Heart right ventricle (tissue), 16 donors: ENCODE measurements at places on chromosomes 7 and 10.

DNA sequence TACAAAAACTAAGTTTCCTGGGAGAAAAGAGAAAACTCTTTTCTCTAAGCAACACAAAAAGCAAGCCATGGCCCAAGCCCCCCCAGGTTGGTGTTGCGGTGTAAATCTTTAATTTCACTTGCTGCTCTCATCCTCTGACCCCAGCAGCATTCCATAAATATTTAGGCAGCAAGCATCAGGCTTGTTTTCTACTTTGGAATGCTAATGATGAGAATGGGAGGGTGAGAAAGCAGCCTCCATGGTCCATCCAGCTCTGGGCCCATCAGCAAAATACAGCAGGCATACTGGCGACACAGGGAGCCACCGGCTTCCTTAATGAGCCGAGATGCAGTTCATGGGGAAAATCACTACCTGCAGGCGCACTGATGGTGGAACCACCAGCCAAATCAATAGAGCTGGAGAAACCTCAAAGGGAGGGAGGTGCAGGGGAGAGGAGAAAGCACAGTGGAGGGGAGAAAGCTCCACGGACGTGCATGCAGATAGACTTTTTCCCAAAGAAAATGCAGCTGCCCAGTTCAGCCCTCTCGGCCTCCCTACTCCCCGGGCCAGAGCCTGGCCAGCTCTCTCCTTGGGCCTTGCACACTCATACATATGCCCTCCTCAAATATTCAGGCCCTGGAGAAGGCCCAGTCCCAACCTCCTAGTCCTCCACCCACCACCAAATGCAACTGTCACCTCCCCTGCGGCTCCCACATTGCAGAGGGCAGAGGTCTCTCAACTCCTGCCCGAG is 131.9 kb downstream of the GRID1 start:
- H3K4me1 ChIP-seq, result no peaks in the 10 kb centered on the region
- H3K36me3 ChIP-seq, result no peaks in the 10 kb centered on the region
- H3K27me3 ChIP-seq, result no peaks in the 10 kb centered on the region
- no peak for DNase-seq
- H3K27ac ChIP-seq, result no peak overlapping the region

- no peak overlapping the region for H3K27ac ChIP-seq
- H3K27me3 ChIP-seq, result no peaks in the 10 kb centered on the region
- no peaks in the 10 kb centered on the region for H3K4me1 ChIP-seq
Measured at GRCh38 chr7:125090596-125090995, 161.0 kb upstream of the POT1 start.

DNA sequence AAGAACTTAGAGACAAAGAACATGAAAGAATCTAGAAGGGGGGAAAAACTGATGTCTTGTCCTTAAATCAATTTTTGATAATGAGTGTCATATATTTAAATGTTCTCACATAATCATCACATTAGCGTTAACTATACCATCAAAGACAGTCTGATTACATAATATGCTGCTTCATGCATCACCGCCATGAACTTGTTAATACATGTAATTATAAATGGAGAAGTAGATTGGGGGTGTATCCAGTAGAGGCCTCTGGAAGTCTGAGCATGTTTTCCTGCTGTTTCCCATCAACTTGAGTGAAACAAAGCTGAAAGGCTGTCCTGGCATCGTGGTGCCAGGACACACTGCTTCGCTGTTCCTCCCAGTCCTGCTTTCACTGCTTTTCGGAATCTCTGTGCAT is 48.2 kb downstream of the PRLHR start:
- no peaks in the 10 kb centered on the region for H3K36me3 ChIP-seq
- no peak for DNase-seq
- H3K27ac ChIP-seq, result no peak overlapping the region

DNA sequence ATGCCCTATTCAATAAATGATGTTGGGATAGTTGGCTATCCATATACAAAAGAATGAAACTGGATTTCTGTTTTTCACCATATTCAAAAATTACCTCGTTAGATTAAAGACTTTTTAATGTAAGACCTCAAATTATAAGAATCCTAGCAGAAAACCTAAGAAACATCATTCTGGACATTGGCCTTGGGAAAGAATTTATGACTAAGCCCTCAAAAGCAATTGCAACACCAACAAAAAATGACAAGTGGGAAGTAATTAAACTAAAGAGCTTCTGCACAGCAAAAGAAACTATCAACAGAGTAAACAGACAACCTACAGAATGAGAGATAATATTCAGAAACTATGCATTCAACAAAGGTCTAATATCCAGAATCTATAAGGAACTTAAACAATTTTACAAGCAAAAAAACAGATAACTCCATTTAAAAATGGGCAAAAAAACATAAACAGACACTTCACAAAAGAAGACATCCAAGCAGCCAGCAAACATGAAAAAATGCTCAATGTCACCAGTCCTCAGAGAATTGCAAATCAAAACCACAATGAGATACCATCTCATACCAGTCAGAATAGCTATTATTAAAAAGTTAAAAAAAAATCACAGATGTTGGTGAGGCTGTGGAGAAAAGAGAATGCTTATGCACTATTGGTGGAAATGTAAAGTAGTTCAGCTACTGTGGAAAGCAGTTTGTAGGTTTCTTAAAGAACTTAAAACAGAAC is 309.8 kb downstream of the AHR start:
- no peaks in the 10 kb centered on the region for H3K36me3 ChIP-seq
- DNase-seq, result no peak
- H3K27ac ChIP-seq, result no peak overlapping the region
- H3K4me3 ChIP-seq, result no peak overlapping the region
- H3K27me3 ChIP-seq, result no peaks in the 10 kb centered on the region

- no peak overlapping the region for H3K27ac ChIP-seq
- H3K4me1 ChIP-seq, result no peaks in the 10 kb centered on the region
- no peak for DNase-seq
- no peaks in the 10 kb centered on the region for H3K27me3 ChIP-seq
Measured at GRCh38 chr7:17832242-17832641, 108.1 kb downstream of the SNX13 start.

GRCh38 chr10:52368725-52369124 is 54.6 kb downstream of the DKK1 start:
- no peak overlapping the region for H3K4me3 ChIP-seq
- no peak for DNase-seq
- no peaks in the 10 kb centered on the region for H3K4me1 ChIP-seq
- no peaks in the 10 kb centered on the region for H3K27me3 ChIP-seq

DNA sequence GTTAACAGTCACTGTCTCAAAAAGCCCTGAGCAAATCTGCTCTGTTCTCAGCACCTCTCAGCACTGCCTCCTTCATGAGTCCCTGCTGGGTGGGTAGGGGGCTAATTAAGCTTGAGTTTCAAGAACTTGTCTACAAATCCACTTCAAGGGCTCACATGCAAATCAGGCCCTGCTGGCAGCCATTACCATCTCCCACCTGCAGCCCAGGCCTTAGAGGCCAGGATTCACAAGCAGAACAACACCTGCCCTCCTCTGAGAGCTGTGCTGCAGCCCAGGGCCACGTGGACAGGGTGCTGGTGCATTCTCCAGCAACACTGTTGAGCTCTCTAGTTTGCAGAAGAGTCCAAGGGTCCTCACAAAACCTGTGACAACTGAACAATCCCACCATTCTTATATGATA is 119.2 kb downstream of the DPP6 start:
- no peak for DNase-seq
- no peaks in the 10 kb centered on the region for H3K36me3 ChIP-seq
- H3K27ac ChIP-seq, result no peak overlapping the region
- no peaks in the 10 kb centered on the region for H3K27me3 ChIP-seq
- no peaks in the 10 kb centered on the region for H3K4me1 ChIP-seq
